ENCODE measurements at places on chromosomes 5 and 9.

DNA sequence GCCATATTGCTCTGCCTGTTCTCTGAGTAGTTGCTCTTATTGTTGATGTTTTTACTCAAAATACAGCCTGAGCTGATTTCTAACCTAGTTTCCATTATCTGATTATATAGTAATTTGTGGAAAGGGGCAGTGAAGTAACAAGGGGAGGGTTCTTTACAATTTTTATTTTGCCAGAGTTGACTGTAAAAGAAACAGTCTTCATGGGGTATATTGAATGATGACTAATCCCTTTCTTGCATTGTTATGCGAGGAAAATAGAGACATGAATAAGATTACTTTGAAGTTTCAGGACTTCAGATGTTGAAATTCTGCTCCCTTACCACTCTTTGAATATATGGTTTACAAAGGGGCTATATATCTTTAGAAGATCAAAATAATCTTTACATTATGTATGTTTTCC is 9.1 kb upstream of the LRRC70 start:
- peak; percentile 42 for DNase-seq

- DNase-seq = no peak
Measured at GRCh38 chr5:10352430-10353240, 860 bp upstream of the MARCHF6 start.

DNA sequence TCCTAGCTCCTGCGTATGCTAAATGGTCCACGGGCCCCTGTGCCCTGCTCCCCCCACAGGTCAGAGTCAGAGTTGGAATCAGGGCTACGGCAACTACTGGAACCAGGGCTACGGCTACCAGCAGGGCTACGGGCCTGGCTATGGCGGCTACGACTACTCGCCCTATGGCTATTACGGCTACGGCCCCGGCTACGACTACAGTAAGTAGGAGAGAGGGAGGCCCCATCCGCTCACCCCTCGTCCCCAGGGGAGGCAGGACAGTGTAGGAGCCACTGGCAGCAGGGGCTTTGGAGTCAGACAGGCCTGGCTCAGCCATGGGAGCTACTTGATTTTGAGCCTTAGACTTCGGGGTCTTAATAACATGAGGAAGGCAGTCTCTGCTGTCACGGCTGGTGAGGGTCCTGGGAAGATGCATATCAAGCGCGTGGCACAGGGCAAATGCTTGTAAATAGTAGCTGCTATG is 5.8 kb downstream of the HNRNPAB start:
- no peak for DNase-seq

DNA sequence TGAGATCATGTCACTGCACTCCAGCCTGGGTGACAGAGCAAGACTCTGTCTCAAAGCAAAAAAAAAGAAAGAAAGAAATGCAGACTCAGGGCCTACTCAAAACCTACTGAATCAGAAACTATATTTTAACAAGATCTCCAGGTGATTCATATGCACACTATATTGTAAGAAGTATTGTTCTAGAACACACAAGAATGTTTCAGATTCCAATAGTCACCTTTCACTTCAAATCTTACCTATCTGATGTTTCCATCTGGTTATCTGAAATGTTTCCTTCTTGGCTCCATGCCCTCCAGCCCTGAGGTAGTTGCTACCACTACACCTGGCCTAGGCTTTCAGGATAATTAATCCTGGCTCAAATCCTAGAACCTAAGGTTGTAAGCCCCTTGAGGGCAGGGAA is 36.8 kb upstream of the SNX2 start:
- DNase-seq = no peak

DNA sequence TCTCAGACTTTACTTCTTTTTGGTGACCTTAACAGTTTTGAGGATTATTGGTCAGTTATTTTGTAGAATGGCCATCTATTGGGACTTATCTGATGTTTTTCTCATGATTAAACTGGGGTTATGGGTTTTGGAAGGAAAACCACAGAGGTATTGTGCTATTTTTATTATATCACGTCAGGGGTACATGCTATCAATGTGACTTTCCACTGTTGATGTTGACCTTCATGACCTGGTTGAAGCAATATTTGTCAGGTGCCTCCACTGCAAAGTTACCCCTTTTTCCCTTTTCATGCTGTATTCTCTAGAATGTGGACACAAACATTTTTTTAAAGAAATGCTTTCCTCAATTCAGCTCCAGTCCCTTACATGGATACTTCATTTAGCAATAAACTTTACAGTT is 152.8 kb upstream of the TSLP start:
- no peak for DNase-seq

- no peak for DNase-seq
Measured at GRCh38 chr5:6812800-6813731, 99.8 kb downstream of the TENT4A start.

DNA sequence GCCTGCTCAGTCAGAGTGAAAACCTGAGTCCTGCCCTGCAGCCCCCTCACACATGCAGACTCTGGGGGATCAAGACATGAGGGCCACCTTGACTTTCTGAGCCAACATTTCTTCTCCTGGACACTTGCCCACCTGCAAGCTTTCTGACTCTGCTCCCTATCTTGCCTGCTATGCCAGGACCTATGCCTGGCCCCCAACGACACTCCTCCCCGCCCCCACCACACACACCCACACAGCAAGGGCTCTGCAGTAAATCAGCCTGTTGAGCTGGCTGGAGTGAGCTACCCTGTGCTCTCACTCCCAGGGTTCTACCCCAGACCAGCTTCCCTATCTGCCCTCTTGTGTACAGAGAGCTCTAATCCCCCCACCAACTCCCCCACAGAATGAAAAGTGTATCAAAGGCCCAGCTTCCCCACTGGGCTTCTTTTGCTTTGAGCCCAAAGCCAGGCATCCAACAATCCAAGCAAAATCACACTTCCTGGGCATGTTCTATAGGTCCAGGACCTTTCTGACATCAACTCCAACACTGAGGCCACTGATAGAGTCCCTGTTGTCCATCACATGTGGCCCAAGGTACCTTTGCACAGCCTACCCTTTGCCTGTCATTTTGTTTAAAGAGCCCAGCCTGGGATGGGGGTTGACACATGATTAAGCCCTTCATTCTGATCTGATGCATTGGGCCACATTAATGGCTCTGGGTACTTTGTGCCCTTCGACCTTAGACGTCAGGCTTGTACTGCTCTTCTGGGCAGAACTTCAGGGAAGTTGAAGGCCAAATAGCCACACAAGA is 7.2 kb downstream of the PDLIM4 start:
- no peak for DNase-seq

- no peak for DNase-seq
Measured at GRCh38 chr9:78443946-78444345, 147.0 kb downstream of the PSAT1 start.

DNA sequence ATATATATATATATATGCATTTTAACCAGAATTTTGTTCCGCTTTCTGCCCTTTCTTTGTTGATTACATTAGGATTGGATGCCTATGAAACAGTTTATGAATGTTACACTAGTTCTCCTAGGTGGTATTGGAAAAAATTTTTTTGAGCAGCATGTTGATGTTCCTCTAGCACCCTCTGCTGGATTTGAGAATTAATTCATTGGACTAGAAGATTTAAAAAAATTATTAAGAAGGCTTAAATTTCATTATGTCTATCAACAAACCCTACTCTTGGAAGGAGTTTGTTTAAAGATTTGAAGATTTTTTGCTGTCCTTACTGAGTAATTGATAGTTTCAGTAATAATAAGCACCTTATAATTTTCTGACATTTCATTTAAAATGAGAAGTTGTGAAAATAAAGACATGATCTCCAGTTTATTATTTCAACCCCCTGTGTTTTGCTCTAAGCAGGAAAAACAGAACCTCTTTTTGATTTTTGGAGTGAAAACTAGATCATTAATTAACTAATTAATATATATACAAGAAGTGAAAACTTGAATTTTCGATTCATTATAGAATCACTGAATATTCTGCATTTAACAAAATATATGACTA is 89.6 kb downstream of the CCDC171 start:
- no peak for DNase-seq

DNA sequence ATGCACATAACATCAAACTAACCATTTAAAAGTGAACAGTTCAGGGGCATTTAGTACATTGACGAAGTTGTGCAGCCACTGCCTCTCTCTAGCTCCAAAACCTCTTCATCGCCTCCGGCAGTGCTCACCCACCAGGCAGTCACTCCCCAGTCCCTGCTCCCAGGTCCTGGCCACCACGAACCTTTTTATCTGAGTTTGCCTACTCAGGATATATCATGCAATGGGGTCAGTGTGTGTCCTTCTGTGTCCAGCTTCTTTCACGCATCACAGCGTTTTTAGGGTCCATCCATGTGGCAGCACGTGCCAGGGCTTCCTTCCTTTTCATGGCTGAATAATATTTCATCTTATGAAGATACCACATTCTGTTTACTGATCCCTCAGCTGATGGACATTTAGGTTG is 4.6 kb downstream of the AHRR start:
- no peak for DNase-seq

- DNase-seq = no peak
Measured at GRCh38 chr5:164809821-164810220, 1304.4 kb downstream of the MAT2B start.

GRCh38 chr5:32160228-32160627 is 13.9 kb downstream of the GOLPH3 start:
- no peak for DNase-seq

DNA sequence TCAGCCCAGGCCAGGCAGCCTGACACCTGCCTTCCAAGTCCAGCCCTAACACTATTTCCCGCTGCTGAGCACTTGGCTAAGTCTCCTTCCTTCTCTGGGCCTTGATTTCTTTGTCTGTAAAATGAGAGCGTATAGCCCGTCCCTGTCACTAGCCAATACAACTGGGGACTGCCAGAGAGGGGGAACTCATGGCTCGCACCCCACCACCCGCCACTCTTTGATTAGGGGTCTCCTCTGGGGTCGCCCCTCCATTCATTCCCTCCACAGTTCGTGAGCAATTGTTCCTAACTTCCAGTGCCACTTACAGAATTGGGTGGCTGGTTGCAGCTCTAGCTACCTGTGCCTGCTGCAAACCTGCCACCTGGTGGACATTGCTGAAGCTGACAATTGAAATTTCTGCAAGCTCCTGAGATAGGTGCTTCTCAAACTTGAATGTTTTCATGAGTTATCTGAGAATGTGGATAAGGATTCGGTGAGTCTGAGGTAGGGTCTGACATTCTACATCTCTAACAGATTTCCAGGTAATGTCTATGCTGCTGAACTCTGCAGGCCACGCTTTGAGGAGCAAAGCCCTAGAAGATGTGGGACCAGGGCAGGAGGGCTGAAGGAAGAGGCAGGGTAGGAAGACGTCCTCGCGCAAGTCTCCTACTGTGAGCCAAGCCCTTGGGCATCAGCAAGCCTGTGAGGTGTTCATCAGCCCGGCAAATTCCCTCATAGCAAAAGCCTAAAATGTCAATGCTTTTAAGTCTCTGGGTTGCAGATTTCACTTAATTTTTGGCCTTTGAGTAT is 13.3 kb upstream of the RECK start:
- peak; percentile 45 for DNase-seq

DNA sequence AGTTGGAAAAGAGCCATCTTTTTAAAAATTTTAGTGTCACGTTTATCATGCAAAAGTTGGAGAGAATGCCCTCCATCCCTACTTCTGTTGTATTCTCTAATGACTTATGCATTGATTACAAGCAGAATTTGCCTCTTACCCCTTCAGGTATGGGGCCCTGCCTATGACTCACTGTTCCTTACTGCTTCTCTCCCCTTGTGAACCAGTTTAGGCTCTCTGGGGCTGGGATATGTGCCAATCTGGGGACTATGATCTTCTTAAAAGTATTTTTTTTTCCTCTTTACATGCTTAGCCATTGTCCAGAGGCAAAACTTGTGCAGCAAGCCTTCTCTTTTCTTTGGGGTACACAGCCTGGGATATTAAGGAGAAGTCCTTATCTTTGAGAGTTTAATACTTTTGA is 37.4 kb downstream of the CAMK4 start:
- DNase-seq = no peak

DNA sequence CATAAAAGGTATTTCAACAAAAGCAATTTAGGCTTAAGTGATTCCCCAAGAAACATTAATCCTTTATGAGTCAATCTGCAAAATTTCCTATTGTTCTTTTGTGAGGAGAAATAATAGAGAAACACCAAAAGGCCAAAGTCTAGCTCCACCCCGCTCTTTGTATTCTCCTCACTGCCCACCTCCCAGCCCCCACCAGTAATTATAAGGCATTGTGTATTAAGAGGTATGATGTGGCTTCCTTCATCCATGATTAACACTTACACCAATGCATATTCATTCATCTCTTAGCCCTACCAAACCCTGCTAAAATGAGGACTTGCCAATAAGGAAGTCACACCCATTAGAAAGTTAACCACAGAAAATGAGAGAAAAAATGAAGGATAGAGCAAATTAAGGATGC is 105.3 kb upstream of the SPATA31D4 start:
- no peak for DNase-seq

- no peak for DNase-seq
Measured at GRCh38 chr9:76414661-76415060, 20.4 kb upstream of the RFK start.

- DNase-seq = no peak
Measured at GRCh38 chr5:1131191-1131621, 19.3 kb upstream of the SLC12A7 start.

DNA sequence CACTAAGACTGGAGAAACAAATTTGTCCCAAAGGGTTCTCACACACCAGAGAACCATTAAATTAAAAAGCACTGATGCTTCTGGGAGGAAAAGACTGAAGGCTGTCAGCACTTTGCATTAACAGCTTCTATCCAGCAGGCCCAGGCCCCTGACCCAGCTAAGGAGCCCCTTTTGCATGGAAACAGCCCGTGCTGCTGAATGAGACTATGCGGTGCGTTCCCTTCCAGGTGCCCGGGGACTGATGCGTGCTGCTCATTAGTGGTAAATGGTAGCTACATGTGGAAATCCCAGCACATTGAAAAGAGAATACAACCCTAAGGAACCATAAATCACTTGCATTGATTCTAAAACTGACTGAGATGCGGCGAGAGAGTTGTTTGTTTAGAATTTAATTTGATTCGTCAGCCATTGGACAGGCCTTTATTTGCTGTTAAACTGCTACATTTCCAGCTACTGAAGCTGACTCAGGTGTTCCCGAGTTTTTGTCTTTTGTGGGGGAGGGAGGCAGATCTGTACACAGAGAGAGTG is 351.0 kb upstream of the SLC24A2 start:
- DNase-seq = no peak

- DNase-seq = no peak
Measured at GRCh38 chr9:123300554-123300953, 32.2 kb upstream of the STRBP start.

DNA sequence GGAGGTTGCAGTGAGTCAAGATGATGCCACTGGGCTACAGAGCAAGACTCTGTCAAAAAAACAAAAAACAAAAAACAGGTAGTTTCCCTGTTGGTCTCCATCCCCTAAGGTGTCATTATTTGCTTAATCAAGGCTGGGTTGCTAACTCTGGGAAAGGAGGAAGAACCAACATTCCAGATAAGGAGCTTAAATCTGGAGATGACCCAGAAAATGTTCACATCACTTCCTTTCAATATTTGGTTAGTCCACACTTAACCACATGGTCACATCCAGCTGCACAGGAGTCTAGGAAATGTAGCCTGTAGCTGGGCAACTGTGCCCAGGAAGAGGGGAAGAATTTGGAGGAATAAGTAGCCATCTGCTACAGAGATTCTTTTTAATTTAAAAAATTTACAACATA is 25.9 kb upstream of the MEGF9 start:
- DNase-seq = no peak

All from T-helper 1 cell (primary cell).